ENCODE measurements at places on chromosomes 2 and 18.

DNA sequence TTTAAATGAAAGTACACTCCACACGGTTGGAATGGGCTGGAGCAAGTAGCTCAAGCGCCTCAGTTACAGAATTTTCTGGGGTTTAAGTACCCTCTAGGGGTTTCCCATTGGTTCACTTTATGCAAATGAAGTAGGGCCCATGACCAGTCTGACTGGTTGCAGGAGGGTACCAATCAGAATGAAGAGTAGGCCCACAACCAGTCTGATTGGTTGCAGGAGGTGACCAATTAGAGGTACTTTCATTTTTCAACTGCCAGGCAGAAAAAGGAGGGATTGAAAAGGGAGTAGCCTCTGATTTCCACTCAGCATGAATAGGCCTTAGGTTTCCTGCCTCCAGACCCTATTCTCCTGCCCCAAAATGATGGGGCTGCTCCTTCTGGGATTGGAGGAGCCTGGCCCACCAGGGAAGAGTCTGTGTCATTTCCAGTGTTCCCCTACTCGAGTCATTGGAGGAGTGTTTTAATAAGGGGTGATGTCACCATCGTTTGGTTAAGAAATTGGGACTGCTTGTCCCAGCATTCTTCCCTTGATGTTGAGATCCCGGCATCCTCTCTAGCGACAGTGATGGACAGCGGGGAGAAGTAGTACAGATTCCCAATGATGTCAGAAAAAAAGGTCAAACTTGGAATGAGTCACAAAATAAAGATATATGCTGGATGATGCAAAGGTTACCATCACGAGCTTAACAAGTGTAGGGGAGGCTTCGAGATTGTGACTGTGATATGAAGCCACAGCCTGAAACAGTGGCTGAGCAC is 210.4 kb downstream of the SH3BP4 start:
- DNase-seq = no peak

DNA sequence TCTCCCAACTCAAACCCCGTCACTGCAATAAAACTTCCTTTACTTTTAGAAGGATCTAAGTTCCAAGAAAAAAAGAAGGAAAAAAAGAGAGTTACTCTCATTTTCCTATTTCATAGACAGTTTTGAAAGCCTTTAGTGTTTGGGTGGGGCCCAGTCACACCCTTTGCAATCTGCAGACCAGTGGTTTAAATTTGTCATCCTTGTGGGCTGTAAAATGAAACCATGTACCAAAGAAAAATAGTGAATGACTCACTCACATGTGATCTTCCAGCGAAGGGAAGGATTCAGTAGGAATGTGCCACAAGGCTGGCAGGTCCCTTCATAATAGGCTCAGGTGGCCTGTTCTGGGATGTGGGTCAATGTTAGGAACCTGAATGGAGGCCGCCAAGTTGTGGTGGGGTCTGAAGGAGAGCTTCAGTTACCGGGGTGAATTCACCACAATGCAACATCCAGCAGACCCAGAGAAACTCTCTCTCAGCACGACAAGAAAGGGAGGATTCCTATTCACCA is 28.3 kb downstream of the ANXA4 start:
- DNase-seq = no peak

DNA sequence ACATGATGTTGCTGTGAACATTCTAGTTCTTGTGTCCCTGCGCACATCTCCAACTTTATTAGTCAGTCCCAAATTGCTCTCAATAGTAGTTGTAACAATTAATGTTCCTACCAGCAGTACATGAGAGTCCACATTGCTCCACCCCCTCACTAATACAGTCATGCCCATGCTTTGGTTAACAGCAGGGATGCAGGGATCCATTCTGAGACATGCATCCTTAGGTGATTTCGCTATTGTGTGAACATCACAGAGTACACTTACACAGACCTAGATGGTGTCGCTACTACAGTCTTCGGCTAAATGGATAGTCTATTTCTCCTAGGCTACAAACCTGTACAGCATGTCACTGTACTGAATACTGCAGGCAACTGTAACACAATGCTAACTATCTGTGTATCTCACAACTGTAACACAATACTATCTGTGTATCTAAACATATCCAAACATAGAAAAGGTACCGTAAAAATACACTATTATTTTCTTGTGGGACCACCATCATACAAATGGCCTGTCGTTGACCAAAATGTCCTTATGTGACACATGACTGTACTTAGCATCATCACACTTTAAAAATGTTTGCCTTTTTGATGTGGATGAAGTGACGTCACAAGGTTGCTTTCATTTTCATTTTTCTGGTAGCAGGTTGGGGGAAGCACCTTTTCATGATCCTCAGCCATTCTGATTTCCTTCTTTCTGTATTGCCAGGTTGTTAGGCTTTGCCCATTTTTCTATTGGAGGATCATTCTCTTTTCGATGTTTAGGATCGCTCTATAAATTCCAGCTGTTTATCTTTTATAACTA is 82.9 kb upstream of the RNF152 start:
- no peak for DNase-seq

DNA sequence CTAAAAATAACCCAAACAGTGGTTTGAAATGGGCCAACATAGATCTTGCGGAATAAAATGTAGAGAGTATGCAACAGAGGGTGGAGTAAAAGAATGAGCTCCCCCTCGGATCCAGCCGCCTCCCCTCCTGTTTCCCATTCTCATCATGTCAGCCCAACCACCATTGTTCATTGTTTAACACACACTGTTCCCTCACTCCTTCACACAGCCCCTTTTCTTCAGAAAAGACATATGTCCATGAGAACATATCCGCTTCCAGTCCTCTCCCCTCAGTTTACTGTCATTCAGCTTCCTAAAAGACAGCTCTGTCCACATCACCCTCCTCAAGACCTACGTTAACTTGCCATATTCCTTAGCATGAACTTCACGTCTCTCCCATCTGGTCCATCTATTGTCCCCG is 62.9 kb upstream of the SERTAD2 start:
- DNase-seq = no peak

- no peak for DNase-seq
Measured at GRCh38 chr2:215684448-215685237, 248.8 kb upstream of the FN1 start.

DNA sequence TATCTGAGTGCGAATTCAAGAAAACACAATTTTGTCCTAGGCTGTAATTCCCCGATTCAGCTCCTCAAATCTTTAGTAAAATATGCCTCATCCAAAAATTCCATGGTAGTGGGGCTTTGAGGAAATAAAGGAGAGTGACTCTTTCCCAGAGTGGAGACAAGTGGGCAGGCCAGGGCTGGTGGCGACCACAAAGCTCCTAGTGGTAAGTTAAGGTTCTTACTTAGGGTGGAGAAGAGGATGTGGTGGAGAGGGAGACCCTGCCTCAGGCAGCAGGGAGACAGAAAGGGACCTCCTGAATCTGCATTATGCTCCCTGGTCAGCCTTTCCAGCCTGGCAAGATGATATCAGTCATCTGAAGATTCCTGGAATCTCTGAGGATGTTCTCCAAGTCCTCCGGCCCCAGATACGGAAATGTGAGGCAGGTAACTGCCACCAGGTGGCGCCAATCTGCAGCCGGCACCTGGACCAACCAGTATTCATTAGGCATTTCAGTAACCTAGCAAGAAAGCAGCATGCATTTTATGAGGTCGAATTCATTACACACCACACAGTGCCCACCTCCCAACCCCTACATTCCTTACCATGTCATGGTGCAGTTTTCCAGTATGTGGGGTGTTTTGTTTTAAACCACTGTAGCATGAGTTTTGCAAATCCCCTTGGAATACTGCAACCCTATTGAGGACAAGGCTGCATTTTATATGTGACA is 106.4 kb downstream of the POLE4 start:
- DNase-seq = peak; percentile 77

DNA sequence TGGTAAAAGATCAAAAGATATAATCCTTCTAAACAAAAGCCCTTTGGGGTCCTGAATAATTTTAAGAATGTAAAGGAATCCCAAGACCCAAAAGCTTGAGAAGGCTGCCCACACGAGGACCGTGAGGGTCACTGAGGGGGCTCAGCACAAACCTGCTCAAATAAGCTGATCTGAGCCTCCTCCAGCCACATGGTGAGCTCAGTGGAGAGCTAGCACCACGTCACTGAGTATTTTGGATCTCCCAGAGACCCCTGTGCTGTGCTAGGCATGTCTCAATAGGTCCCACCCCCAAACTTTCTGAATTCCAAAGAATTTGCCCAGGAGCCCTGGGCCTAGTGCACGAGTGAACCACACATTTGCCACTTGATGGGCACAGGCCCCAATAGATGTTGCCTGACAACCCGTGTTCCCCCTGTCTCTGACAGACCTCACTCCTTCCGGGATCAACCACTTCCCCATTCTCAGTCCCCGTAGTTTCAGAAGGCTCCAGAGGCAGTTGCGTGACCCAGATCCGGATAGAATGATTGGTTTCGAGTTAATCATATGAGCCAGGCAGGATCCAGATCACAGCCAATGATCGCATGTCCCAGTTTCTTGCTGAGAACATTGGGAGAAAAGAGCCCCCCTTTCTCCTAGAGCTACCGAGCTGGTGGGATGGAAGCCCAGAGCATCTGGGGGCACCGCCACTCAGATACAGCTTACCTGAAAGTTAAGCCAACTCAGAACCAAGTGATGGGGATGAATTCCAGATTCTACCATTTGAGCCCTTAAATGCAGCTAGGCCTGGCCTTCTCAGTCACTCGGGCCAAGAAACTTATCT is 203.8 kb downstream of the TNS1 start:
- peak; percentile 34 for DNase-seq

DNA sequence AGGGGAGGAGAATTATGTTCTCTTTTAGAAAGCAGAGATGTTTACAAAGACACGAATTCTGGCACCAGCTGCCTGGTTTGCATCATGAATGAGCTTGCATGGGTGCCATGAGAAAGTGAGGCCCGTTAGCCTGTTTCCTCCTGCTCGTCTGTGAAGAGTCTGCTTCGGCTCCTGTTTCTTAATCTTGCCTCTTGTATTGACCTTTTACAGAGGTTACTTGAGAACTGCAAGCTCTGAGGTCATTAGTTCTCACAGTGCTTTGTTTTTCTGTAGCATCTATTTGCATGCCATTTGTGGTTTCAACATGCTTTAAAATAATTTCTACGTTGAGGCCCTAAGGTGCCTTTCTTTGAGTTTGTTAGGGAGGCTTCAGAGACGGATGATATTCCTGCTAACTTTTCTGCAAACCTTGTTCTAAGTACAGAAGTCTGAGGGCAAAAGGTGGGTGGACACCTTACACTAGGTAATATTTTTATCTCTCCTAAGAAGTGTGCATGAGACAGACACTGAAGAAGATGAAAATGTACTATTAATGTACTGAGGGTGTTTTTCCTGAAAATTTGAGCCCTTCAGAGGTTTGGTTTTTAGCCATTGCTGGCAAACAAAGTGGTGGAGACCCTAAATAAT is 53.4 kb upstream of the LINC00305 start:
- DNase-seq = no peak
